BJ (cell line): ENCODE measurements at places on chromosomes 12 and 14.

DNA sequence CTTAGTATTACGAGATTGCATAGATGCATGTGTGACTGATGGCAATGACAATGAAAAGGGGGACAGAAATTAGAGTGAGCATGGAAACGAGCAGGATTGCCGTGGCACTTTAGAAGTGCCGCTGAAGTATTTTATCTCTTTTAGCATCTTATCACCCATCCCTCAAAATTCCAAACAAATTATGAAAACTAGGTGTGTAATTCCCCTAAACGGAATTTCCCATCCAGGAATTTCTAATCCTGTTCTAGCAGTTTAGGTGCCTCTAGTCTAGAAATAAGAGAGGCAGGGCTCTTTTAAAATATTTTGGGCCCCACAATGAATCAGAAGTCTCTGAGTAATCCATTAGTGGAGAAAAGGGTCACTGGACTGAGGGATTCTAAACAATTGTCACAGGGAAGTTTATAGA lies 947 bp downstream of the TMEM52B start:
- no peak for DNase-seq

GRCh38 chr14:104637546-104638003 lies 33.0 kb upstream of the TMEM179 start:
- DNase-seq, result no peak

- DNase-seq, result no peak
Observed at GRCh38 chr14:50836515-50836914, 5.6 kb upstream of the NIN start.

DNA sequence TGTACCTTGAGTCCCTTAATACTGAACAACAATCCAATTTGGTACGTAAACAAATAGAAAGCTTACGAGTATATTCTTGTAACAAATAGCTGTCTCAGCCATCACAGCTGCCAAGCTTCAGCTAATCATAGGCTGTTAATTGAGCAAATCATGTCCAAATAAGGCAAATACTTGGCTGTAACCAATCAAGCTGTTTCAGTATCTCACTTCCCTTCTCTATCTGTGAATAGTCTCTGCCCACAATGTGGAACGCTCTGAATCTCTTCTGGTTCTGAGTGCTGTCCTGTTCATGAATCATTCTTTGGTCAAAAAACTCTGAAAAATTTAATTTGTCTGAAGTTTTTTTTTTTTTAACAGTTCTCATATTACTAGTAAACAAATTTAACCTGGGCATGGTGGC lies 5.8 kb upstream of the NEMF start:
- DNase-seq, result no peak

- no peak for DNase-seq
Observed at GRCh38 chr14:77593501-77593961, 22.9 kb downstream of the SPTLC2 start.
